ENCODE measurements at places on chromosomes 4 and X. TPM values are rescaled to one million over a fixed set of nuclear protein-coding genes. Genes with fewer than 3 reads are reported as not detected.

Gene DSPP
- not detected for polyA plus RNA-seq

Gene PTTG2
- polyA plus RNA-seq, result not detected

Gene GEMIN8
- 25.9 TPM for polyA plus RNA-seq

Gene USP26
- polyA plus RNA-seq, result not detected

Gene INPP4B
- polyA plus RNA-seq, result 35.0 TPM

Gene TMSB15B
- polyA plus RNA-seq, result 11.5 TPM

Gene UBL4A
- 31.1 TPM for polyA plus RNA-seq

Data from naive thymus-derived CD8-positive, alpha-beta T cell (primary cell).